ENCODE measurements at places on chromosomes 13 and 19. TPM values are rescaled to one million over a fixed set of nuclear protein-coding genes. Genes with fewer than 3 reads are reported as not detected.

DNA sequence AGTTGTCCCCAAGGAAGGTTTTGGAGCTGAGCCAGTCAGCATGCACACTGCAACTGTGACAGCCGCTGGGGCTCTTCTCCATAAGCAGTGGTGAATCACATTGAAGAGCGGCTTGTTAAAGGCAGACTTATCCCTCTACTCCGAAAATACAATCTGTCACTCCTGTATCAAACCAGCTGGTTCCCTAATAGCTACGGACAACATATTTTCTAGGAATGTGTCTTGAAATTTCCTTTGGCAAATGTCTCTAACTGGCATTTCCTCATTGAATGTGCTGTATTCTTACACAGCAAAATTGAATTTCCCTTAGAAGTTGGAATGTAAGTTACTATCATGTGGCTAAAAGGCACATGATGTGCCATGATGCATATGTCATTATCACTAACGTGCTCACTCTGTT lies 104.0 kb upstream of the GPR12 start:
- no peaks in the 10 kb centered on the region for H3K4me1 ChIP-seq
- no peak overlapping the region for H3K4me3 ChIP-seq
- no peak overlapping the region for H3K27ac ChIP-seq

The CGB1 gene
- polyA plus RNA-seq, result 0.52 TPM

The KCTD4 gene
- 1.2 TPM for polyA plus RNA-seq

DNA sequence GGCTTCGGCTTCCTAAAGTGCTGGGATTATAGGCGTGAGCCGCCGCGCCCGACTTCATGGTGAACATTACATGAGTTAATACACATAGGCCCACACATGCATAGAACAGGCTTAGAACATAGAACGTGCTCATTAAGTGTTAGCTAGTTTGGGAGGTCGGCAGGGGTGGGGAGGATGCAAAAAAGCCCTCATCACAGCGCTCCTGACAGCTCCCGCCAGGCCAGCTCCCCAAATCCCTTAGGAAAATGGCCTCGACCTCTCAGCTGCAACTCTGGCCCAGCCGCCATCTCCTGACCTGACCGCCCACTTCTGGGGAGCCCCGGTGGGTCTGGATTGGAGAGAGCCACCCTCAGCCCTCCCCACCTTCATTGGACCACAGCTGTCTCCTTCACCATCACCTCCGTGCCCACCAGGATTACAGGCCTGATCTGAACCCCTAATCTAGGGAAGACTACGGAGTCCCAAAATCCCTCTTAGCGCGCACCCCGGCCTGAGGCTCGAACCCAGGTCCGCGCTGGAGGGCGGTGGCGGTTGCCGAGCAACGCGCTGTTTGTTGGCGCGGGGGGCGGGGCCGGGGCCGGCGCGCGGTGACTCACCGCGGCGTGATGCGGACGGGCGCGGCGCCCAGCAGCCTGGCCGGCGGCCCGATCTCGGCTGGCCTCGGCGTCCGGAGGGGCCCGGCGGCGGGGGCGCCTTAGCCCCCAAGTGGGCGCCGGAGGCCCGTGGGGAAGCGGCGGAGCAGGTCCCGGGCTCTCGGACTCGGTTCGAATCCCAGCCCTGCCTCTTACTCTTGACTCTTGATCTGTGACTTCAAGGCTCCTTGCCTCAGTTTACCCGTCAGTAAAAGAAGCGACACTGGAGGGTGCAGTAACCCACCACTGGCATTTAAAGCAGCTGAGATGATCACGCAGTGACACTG lies 26.7 kb upstream of the NANOS3 start:
- peak overlapping the region; percentile 99 for H3K27ac ChIP-seq
- H3K4me3 ChIP-seq, result no peak overlapping the region
- H3K27me3 ChIP-seq, result no peaks in the 10 kb centered on the region

DNA sequence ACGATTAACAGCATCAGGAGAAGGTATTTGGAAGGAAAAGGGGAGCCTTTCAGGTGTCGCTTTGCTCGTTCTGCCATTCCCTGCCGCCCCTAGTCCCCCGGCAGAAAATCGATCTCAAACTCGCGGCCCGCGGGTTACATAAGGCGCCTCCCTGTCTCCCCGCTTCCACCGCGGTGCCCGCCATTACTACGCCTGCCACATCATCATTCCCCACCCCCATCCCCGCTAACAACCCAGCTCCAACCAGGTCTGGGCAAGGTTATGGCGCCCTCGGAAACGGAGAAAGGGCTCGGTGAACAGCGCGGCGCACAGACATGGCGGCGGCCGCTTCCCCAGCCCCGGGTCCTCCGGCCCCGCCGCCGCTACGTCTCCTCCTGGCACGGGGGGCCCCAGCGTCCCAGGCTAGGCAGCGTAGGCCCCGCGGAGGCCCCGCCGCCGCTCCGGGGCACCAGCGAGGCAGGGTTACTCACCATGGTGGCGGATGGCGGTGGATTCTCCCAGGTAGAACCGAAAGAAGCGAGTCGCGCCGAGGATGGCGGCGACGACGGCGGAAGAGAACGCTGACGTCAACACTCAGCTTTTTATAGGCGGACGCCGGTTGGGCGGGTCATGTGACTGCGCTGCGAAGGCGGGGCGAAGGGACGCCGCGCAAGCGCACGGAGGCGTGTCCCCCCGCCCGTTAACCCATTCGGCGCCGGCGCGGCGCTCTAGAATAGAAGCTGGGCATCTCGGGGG lies at the start of gene EEF2:
Gene EEF2, minus strand, starts transcription at position 556 of the 735 bp plus-strand sequence. Its CDS starts 83 bp downstream, at position 473.
- peaks cover 23% of the 10 kb centered on the region for H3K4me1 ChIP-seq
- DNase-seq, result peak; percentile 96
- peak within 1 kb of the TSS; percentile 100 for H3K27ac ChIP-seq
- no peaks in the 10 kb centered on the region for H3K36me3 ChIP-seq
- peak within 1 kb of the TSS; percentile 97 for H3K4me3 ChIP-seq
- no peaks in the 10 kb centered on the region for H3K27me3 ChIP-seq

The SARS2 gene
- 67.6 TPM for polyA plus RNA-seq

The TRAPPC6A gene
- 60.1 TPM for polyA plus RNA-seq

The LGALS4 gene
- 181 TPM for polyA plus RNA-seq

DNA sequence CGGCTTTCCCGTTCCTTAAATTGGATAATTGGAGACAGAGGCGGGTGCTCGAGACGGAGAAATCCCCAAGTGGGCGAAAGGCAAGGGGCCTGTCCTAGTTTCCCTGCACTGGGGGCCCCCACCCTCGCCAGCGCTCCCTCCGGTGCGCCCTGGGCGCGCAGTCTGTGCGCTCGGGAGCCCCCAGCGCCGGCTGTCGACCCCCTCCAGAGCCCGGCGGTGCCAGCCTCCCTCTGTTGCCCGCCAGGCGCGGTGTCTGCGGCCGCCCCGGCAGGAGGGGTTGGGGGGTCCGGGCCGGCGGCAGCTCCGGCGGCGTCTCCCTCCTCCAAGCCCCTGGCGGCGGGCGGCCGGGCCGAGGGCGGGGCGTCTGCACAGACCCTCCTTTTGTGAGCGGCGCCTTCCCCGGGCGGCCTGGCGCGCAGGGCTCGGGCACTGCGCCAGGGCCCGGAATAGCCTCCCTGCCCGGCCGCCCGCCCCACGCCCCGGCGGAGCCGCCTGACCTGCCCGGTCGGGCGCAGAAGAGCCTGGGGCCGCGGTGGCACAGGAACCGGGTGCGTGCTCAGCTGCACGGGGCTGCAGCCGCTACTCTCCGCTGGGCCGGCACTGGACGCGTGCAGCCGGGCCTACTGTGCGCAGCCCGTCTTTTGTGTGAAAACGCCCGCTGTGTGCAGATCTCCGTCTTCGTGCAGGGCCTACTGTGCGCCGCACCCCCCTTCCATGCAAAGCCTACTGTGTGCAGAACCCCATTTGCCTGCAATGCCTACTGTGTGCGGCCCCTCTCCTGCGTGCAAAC lies 13.2 kb downstream of the GADD45B start:
- H3K4me3 ChIP-seq, result peak overlapping the region; percentile 10
- H3K36me3 ChIP-seq, result no peaks in the 10 kb centered on the region
- no peak overlapping the region for H3K27ac ChIP-seq

GRCh38 chr13:76129305-76130000 lies 493.3 kb downstream of the LMO7 start:
- DNase-seq, result peak; percentile 9
- no peak overlapping the region for H3K4me3 ChIP-seq
- H3K27me3 ChIP-seq, result no peaks in the 10 kb centered on the region
- no peaks in the 10 kb centered on the region for H3K36me3 ChIP-seq
- peaks cover 5% of the 10 kb centered on the region for H3K4me1 ChIP-seq
